ENCODE measurements at places on chromosomes 4 and X.

GRCh38 chrX:32280921-32281320 is 930.4 kb downstream of the DMD start:
- DNase-seq = no peak

DNA sequence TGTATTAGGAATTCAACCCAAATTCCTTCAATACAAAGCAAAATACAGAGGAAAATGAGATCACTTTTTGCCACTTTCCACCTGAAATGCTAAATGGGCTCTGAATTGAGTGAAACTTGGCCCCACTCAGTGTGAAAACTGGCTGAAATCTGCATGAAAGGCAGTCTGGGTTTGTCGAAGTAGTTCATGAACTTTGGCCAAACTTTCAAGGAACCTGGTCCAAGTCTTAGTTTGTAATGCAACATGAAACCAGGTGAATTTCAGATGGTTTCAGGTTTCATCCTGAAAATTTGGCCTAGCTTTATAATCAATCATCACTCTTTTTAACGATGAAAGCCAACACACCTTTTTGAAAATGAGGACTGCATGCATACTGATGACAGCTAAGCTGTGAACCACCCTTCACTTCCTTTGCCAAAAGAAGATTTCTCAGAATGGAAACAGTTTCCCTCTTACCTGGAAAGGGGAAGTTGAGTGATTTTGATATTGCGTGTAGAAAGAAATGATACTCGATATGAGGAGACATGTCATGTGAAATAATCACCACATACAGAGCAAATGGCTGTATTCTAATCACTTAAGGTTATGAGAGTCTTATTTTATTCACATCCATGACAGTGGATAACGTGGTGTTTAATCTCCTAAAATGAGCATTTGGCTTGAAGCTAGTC is 209.9 kb upstream of the ETNPPL start:
- no peak for DNase-seq

DNA sequence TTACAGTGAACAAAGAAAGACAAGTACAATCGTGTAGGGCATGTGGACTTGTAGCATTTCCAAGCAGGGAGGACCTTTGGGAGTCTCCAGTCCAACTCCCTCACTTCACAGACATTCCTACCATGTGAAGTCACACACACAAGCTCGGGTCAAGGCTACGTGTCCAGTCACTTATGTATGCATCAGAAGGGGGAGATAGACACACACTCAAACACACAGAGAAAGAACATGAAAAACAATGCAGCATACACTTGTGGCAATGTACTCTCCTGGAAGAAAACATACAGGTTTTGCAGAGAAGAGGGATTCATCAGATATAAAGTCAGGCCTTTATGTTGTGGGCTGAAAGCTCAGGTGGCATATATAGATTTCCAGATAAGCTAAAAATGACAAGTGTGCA is 136.1 kb upstream of the MID1 start:
- DNase-seq = no peak

GRCh38 chr4:153571006-153571545 is 104.9 kb downstream of the TMEM131L start:
- no peak for DNase-seq

DNA sequence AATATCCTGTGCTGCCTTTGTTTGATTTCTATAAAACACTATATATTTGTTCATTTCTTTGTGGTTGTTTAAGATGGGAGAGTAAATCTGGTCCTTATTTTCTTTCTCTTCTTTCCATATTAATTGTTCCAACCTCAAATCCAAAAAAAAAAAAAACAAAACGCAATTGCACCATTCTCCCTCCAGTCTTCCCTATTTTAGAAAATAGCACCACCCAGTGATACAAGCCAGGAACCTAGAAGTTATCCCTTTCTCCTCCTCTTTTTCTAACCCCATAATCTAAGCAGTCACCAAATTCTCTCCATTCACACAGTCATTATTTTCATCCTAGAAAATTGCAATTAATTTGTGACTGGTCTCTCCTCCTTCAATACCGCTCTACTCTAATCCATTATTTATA is 107.8 kb downstream of the GABRA3 start:
- DNase-seq = no peak

- no peak for DNase-seq
These were observed 1181.1 kb upstream of the PCDH7 start for GRCh38 chr4:29538889-29539646.

DNA sequence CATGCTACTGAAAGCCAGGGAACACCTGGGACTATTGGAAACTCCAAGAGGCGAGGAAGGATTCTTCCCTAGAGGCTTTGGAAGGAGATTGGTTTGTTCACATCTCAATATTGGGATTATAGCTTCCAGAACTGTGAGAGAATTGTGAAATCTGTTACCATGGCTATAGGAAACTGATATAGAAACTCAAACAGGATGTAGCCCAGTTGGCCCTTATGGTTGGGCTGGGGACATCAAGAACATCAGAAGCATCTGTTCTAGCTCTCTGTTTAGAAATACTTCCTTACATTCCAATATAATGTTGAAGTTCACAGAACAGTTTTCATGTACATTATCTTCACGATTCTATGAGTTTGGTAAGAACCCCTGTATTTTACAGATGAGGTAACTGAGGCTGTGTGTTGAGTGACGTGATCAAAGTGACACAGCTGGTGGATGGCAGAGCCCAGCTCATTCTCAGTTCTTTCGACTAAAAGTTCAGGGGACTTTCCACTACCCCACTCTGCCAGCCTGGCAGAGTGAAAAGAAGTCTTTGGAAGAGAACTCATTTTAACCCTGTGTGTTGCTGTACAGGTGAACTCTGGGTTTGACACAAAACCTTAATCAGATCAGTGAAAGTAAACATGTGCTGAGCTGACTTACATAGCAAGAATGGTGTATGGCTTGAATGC is 183.0 kb downstream of the GBA3 start:
- DNase-seq = no peak

DNA sequence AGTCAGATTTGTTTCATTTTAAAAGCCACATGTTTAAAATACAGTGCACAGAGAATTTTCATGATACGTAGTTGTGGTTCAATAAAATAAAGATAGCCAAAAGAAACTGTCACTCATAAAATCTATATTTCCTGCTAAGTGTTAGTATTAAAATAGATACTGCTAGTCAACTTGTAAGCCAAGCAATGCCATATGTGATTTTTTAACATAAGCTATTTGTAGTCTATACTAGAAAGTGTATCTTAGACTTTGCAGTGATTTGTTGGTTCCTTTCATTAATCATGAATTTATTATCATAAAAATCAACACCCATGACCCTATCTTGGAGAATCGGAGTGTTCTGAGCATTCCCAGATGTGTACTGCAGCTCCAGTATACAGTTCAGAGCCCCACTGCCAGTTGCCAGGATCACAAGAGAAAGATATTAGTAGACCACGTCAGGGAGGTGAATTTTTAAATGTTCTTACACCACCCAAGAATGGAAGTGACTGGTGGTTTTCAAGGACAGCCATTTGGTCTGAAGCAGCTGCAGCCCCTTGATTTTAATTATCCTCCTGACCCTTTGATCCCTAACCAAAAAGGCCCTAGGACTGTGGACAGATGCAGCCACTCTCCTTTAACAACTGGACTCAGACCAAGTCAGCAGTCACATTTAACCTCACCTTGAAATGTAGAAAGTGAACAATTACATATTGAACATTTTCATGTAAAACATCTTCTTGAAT is 163.1 kb downstream of the PALLD start:
- no peak for DNase-seq

DNA sequence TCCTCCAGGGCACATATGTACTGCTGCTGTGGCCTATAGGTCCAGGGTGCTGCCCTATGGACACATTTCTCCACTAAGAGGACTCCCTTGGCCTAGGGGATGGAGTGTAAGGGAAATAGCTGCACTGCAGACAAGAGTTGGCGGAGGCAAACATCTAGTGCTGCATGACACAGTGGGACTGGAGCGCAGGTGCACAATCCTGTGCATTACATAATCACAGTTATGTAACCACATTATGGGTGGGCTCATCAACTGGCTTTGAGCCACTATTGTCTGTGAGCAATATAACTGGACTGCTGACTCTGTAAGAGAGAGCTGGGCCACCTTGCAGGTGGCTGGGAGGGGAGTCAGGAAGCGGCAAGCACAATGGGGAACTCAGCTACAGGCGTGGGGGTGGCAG is 3.2 kb upstream of the TIGD2 start:
- no peak for DNase-seq

DNA sequence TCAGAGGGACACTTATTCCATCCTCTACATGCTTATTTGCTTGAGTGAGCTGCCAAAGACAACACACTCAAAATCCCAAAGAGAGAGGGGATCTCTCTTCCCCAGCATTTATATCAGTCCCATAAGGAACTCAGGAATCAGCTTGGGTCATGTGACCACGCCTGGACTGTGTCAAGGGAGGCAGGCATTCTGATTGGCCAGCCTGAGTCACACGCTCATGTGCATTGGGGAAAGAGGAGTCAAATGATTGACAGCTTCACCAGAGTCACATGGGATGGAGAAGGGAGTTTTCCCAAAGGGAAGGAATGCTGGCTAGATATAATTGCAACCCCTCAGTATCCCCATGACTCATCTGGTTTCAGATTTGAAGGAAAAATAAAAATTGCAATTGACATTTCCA is 49.0 kb downstream of the RWDD4 start:
- DNase-seq = no peak

GRCh38 chrX:143429811-143430210 is 87.5 kb downstream of the SPANXN3 start:
- DNase-seq = no peak

DNA sequence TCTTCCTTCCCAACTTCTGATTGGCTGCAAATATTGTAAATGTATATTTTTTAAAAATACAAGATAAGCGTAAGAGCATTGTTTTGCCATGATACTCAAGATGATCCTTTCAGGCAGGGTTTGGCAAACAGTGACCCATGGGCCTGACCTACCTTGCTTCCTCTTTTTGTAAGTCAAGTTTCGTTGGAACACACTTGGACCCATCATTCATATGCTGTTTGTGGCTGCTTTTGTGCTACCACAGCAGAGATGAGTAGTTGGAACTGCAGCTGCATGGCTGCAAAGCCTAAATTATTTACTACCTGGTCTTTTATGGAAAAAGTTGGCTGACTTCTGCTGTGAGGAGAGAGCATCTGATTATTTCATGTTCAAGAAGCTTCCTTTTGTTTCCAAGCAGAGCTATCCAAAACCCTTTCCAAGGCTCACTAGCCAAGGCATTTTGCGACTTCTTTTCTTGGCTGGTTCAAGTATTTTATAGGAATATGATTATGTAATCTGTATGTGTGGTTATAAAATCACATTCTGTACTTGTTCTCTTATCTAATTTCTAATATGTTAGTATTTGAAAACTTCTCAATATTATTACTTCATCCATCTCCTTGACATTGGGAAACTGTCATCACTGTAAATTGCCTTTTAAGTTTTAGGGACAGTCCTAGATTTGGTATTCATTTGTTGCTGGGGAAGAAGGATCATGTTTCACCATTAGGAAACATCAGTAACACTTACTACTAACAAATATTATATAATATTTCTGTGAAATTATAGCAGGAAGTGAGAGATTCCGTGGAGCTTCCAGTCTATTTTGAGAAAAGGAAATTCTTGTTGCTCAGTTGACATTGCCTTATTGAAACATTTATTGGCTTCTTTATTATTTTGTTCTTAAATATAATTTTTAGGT is 109.2 kb downstream of the ARHGAP10 start:
- no peak for DNase-seq

GRCh38 chrX:144798972-144799371 is 448.3 kb upstream of the SPANXN1 start:
- DNase-seq = no peak

GRCh38 chr4:159778298-159778697 is 675.4 kb downstream of the RAPGEF2 start:
- no peak for DNase-seq

GRCh38 chr4:48222491-48222890 is 47.1 kb downstream of the TEC start:
- no peak for DNase-seq

GRCh38 chrX:4754878-4755604 is 1041.6 kb upstream of the PRKX start:
- no peak for DNase-seq

- DNase-seq = no peak
These were observed 73.3 kb downstream of the PSAPL1 start for GRCh38 chr4:7361280-7361895.

- DNase-seq = no peak
These were observed 25.1 kb upstream of the PLAC8 start for GRCh38 chr4:83139514-83140156.

- DNase-seq = no peak
These were observed 13.1 kb downstream of the SCML1 start for GRCh38 chrX:17750436-17750835.

GRCh38 chrX:41468647-41469323 is 21.6 kb downstream of the NYX start:
- no peak for DNase-seq

DNA sequence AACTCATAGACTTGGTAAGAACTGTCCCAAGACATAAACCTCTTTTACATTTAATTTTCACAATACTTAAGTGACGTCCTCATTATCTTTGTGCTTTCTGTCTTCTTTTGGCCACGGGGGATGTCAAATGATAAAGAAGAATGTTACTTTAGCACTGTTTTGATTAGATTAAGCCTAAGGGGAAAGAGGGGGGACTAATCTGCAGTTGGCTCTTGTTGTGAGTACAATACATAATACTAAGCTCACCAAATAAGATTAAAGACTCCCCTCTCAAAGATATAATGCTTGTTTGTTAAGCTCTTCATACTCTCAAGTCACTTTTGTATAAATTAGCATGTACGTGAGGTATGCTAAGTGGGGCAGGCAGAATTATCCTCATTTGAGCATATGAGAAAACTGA is 36.5 kb downstream of the OCRL start:
- DNase-seq = no peak

- no peak for DNase-seq
These were observed 1066.0 kb downstream of the GLUD2 start for GRCh38 chrX:122113376-122113775.

- DNase-seq = no peak
These were observed 38.1 kb downstream of the MID1 start for GRCh38 chrX:10582215-10582733.

DNA sequence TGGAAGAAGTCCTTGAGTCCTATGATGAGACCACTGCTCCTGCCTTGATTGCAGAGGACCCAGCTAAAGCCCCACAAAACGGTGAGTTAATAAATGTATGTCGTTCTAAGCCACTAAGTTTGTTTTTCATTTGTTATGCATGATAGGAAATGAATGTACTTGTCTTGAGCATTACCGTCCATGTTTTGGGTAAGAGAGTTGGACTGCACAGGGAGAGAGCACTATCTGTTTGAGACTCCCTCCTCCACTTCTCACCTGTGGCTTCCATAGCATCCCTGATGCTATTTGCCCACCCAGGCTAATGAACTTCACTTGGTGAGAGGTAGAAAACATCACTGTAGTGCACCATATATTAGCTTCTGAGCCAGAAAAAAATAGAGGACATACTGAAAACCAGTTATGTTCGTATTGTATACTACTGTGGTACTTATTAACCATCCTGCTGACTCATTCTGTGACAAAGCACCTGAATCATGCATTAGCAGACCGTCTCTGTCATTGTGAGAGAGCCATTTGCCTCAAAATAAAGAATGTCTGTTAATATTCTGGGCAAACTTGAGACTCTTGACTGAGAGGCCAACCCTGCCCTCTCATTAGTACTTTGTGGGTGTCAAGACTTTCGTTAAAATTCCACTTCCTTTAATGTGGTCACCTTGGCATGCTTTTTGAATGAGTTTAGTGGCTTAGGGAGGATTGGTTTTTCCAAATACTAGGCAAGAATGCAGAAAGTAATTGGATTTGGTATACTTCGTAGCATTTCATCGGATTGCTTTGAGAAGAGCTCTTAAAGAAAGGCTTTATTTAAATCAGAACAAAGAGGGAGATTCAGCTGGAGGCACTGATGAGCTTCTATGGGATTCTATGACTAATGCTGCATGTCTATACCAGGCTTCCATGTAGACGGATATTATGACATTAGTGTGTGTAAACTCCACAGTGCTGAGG is 99.3 kb upstream of the GRPR start:
- DNase-seq = no peak
